ENCODE measurements at places on chromosomes 12 and 14.

- DNase-seq = no peak
These were observed 210.0 kb downstream of the PPM1H start for GRCh38 chr12:62724947-62725451.

- DNase-seq = no peak
These were observed 101.0 kb downstream of the FOXG1 start for GRCh38 chr14:28867571-28867970.

DNA sequence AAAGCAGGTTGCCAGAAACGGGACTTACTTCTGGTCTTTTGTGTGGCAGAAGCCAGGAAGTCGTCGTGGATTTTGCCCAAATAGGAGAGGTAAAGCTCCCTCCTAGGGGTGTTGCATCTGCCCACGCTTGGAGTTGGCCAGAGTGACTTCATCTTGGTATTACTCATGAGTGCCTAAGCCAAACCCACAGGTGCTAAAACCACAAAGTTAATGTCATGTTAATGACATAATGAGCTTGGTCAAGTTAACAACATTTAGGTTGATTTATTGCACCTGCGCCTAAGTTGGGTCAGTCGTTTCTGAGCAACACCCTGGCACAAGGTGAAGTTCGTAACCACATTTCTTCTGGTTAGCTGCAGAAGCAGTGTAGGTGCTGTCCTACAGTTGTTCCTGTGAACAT is 225.2 kb downstream of the FUT8 start:
- DNase-seq = no peak

- no peak for DNase-seq
These were observed 28.8 kb downstream of the DMAC2L start for GRCh38 chr14:50340963-50341362.
